ENCODE measurements at places on chromosomes 16 and 17. TPM values are rescaled to one million over a fixed set of nuclear protein-coding genes. Genes with fewer than 3 reads are reported as not detected.

CCDC200 gene
- total RNA-seq = not detected

CLEC18B gene
- total RNA-seq = not detected

HES7 gene
- not detected for total RNA-seq

RGS11 gene
- 0.97 TPM for total RNA-seq

KCNJ18 gene
- not detected for total RNA-seq

OR2C1 gene
- total RNA-seq = not detected

CACNA1G gene
- not detected for total RNA-seq

ZPBP2 gene
- total RNA-seq = not detected

CEP295NL gene
- total RNA-seq = 2.1 TPM

SLC12A3 gene
- total RNA-seq = not detected

NACA2 gene
- total RNA-seq = not detected

ACSM3 gene
- 5.2 TPM for total RNA-seq

CSH2 gene
- not detected for total RNA-seq

DPEP2 gene
- not detected for total RNA-seq

TPPP3 gene
- 0.15 TPM for total RNA-seq

Data from epithelial cell of umbilical artery (primary cell).